ENCODE measurements at places on chromosomes 4 and X.

DNA sequence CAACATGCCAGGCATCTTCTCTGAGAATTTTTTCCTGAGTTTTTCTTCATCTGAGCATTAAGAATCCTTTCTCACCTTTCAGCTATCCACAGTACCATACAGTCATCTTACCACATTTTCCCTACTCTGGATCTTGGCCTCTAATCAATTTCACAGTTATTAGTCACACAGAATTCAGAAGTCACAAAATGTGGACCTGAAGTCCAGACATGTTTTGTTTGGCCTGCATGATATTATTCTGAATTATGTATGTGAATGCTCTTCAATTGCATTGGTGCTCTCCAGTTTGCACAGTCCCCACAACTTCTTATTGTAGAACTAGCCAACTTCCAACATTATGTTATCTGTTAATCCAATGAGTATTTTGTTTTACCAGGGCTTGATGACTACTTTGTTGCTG, 102.3 kb upstream of the GRIA3 start:
- no peak for DNase-seq

GRCh38 chr4:95215043-95215442, 333.7 kb downstream of the UNC5C start:
- no peak for DNase-seq

- no peak for DNase-seq
Measured at GRCh38 chr4:69124941-69125340, 28.7 kb downstream of the UGT2B7 start.

DNA sequence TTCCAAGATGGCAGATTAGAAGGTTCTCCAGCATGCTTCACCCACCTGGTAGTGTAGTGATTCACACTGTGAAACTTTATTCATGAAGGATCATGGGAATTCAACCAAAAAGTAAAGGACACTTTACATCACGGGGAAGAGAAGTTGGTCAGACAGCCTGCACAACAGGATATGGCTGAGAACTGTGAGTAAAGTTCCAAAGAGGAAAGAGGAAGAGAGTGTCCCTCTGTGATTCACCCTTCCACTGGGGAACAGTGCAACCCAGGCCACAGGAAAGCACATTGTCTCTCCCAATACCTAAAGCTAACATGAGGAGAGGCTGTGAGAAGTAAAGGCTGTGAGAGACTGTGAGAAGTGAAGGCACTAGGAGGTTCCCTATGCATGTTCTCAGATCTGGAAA, 137.2 kb downstream of the STPG2 start:
- DNase-seq, result no peak

- no peak for DNase-seq
Measured at GRCh38 chr4:181272422-181272821, 970.8 kb upstream of the TENM3 start.

DNA sequence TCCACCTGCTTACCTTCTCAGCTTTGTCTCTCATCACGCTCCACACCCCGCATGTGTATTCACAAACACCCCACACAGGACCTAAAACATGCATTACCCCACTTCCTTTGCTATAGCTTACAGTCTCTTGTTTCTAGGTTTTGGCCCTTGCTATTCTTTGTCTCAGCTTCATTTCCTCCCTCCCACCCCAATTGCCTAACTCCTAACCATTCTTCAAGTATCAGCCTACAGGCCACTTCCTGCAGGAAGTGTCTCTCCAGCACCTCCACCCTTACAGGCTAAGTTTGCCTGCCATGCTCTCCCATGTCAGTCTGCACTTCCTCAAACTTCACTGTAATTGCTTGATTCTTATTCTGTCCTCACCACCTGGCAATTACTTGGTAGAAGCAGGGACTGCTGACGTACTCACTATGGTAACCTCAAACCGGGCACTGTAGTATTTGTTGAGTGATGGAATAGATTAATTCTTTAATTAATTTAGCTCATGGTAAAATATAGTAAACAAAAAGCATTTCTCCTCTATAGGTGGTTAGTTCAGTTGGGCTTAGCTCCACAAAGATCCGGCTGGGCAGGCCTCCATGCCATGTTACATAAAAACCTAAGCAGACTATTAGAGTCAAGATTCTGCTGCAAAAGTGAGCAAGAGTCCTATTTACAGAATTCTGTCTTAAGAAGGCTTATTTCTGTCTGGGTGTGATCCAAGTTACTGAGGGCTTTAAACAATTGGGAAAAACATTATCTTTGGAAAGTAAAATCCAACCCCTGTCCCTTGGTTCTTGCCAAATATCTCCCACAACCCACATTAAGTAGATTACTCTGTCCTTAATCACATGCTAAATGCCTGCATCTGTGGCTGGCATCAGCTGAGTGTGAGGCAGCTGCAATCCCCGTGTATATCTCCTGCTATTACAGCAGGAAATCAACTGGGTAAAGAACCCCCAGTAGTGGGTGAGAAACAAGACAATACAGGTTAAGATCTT, 124.7 kb upstream of the CPEB2 start:
- no peak for DNase-seq

DNA sequence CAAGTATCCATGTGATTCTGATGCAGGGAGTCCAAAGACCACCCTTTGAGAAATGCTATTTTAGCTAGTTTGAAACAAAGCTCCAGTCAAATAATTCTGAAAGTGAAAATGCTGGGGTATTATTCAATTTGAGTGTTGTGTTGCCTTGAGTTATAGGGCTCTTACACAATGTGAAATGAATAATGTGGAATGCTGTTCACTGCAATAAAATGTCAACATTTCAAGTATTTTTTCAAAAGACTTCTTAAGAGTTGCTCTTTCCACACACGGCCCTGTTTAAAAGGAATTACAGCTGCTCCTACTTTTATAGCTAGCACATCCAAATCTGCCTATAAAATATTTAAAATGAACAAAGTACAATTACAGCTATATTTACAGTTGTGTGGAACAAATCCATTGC, 27.5 kb upstream of the PLS3 start:
- DNase-seq, result no peak

- no peak for DNase-seq
Measured at GRCh38 chr4:16505267-16505666, 279.0 kb upstream of the TAPT1 start.

GRCh38 chr4:103405415-103405814, 207.3 kb upstream of the CENPE start:
- no peak for DNase-seq

- DNase-seq, result no peak
Measured at GRCh38 chr4:6379767-6380745, 92.4 kb downstream of the PPP2R2C start.

GRCh38 chr4:2243681-2244380, 1.9 kb upstream of the HAUS3 start:
- peak; percentile 48 for DNase-seq

DNA sequence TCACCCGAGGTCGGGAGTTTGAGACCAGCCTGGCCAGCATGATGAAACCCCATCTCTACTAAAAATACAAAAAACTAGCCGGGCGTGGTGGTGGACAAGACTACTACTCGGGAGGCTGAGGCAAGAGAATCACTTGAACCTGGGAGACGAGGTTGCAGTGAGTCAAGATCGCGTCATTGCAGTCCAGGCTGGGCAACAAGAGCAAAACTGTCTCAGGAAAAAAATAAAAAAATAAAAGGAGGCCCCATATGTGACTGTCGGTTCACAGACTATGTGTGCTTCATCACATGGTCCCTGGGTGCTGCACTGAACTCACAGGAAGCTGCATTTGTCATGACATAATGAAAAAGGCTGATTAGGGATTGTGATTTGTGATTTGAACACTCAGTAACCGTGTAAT, 6.4 kb downstream of the TRIML1 start:
- no peak for DNase-seq

DNA sequence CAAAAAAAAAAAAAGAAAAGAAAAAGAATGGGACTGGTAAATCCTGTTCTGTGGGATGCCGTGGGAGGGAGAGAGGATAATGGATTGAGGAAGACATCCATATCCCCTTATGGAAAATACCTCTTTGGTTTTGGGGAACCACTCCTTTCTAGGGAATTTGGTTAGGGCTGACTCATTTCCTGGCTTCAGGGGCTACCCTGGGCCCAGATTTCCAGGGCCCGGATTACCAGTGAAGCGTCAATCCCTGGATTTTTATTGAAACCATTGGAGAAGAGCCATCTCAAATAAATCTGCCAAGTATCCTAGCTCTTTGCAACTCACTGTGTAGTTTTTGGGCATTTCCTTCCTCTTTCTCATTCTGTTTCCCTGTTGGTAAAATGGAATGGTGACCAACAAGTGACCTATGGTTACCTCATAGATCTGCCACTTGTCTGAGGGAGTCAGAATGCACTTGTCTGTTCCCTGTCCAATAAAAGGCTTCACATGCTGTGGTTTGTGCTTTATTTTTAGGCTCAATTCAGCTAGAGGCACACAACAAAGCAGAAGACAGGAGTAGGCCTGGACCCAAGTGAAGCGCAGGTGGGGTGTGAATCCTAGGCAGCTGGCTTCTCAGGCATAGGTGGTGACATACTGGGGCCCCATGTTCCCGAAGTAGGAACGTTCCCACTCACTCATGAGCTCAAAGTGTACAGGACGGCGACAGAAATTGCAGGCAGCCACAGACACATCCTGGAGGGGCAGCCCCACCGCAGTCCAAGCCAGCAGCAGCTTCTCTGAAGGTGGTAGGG, 8.6 kb downstream of the APEX2 start:
- DNase-seq, result no peak

- no peak for DNase-seq
Measured at GRCh38 chrX:17769701-17770269, 32.5 kb downstream of the SCML1 start.

- no peak for DNase-seq
Measured at GRCh38 chrX:30468471-30468870, 109.1 kb downstream of the TASL start.

GRCh38 chrX:115649461-115650063, 88.6 kb downstream of the PLS3 start:
- DNase-seq, result no peak

DNA sequence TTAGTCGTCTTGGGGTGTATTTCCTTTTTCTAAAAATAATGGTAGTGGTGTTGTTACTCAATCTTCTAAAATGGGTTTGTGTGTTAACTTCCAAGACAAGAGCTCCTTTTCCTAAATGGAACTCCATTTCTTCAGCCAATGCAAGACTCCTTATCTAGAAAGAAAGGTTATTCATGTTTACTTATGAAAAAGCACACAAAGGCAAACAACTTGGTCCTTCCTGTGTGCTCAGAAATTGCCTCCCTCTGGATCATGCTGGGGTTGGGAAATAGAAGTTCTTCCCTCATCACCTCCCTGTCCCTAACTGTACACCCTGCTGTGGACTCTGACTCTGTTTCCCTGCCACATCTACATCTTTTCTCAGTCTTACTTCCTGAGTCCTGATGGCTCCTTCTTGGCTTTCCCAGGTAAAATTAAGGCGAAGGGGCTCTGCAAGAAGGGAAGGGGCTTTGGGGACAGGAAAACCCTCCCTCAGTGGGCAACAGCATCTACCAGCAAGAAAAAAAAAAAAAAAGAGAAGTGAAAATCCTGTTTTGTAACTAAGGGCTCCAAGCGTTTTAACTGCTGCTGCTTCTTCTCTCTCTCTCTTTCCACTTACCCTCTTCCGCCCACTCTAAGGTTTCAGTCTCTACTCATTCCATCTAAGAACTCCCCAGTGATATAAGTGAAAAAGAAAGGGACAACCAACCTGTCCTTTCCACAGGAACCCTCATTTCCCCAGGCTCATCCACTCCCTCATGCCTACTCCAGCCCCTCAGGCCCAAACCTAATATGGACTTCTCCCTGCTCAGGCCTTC, 19.8 kb upstream of the TASL start:
- peak; percentile 56 for DNase-seq

DNA sequence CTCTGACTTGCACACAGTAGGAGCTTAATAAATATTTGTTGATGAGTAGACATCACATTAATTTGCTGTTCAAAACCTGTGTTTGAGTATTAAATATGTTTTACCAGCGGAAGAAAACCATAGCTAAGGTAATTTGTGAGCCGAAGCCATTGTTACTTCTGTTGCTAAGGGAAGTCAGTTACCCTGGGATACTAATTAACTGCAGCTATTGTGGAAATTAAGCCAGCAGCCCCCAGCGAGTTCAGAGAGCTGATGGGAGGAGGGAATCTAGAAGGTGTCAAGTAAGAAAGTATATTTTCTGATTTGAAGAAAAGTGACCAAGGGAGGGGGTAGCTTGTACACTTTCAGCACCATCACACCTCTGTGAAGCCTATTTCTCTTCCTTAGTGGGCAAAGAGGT, 76.7 kb upstream of the IGSF1 start:
- DNase-seq, result no peak

DNA sequence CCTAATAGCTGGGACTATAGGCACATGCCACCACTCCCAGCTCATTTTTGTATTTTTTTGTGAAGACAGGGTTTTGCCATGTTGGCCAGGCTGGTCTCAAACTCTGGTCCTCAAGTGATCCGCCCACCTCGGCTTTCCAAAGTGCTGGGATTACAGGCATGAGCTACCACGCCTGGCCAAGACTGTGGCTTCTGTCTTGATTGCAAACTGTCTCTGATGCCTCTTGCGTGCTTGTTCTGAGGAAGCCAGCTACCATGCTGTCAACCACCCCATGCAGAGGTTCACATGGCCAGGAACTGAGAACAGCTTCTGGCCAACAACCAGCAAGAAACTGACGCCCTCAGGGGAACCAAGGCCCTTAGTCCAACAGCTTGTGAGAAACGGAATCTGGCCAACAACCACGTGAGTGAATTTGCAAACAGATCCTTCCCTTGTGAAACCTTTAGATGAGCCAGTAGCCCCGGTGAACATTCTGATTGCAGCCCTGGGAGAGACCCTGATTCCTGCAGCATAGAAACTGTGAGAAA, 71.2 kb downstream of the SUPT20HL2 start:
- peak; percentile 31 for DNase-seq

- DNase-seq, result no peak
Measured at GRCh38 chr4:89511776-89512175, 204.2 kb upstream of the GPRIN3 start.

DNA sequence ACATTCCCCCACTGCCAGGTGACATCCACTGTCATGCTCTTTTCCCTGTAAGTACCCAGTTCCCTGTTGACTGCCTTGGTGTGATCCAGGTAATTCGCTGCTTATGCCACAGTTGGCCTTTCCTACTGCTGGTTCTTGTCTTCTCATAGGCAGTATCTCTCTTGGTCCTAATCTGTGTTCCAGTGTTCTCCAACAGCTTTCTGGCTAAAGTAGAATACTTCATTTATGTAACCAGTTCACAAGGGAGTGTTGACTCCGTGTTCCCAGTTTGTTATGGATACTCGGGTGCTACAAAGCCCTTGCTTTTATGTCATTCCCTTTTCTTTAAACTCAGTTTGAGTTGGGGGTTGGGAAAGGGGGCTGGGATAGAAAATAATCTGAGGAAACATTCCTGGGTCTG, 98.4 kb downstream of the RS1 start:
- DNase-seq, result no peak

- no peak for DNase-seq
Measured at GRCh38 chr4:20065952-20066351, 185.8 kb upstream of the SLIT2 start.

DNA sequence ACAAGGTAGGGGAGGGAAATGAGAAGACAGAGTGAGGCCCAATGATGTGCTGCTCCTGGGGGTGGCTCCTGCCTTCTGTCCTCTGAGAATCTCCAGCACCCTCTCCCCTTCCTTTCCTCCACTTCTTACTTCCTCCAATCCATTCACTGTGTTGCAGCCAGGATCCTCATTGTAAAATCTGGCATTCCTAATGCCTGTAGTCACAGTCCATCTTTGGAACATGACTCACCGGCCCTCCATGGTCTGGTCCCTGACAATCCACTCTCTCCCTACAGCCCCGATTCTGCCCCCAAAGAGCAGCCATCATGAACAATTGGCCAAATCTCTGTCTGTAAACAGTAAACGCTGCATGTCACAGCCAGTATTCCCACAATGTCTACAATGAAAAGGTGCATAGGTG, 72.9 kb downstream of the CLNK start:
- DNase-seq, result no peak

- DNase-seq, result no peak
Measured at GRCh38 chrX:19958552-19959486, 32.0 kb downstream of the BCLAF3 start.

Data from GM10248 (cell line).